Activated naive CD8-positive, alpha-beta T cell treated with anti-CD3 and anti-CD28 coated beads for 36 hours (primary cell): ENCODE measurements at places on chromosomes 16 and 17. TPM values are rescaled to one million over a fixed set of nuclear protein-coding genes. Genes with fewer than 3 reads are reported as not detected.

C16orf96 gene
- total RNA-seq: 0.08 TPM

GPR179 gene
- 0.34 TPM for total RNA-seq

DPEP2NB gene
- not detected for total RNA-seq

ALOX12 gene
- total RNA-seq: not detected

PTX4 gene
- total RNA-seq: not detected

DYNLRB2 gene
- total RNA-seq: not detected

C16orf87 gene
- total RNA-seq: 17.9 TPM

TBC1D28 gene
- not detected for total RNA-seq

SULT1A2 gene
- 0.68 TPM for total RNA-seq

DOC2B gene
- total RNA-seq: 0.08 TPM

DHRS13 gene
- 31.8 TPM for total RNA-seq

CDRT15L2 gene
- not detected for total RNA-seq

HBA2 gene
- not detected for total RNA-seq

CIBAR2 gene
- total RNA-seq: not detected

IGF2BP1 gene
- total RNA-seq: 1.3 TPM

TBX2 gene
- not detected for total RNA-seq

TMEM88 gene
- 4.2 TPM for total RNA-seq

DUSP3 gene
- 22.3 TPM for total RNA-seq

PRAC1 gene
- not detected for total RNA-seq

KRT31 gene
- total RNA-seq: not detected

LRRC36 gene
- 0.82 TPM for total RNA-seq

MRPL45 gene
- total RNA-seq: 70.8 TPM

C16orf54 gene
- total RNA-seq: 19.1 TPM

ASPA gene
- not detected for total RNA-seq

HOXB8 gene
- not detected for total RNA-seq

TBC1D16 gene
- total RNA-seq: 9.0 TPM

TAF1C gene
- 53.8 TPM for total RNA-seq

KRTAP3-2 gene
- not detected for total RNA-seq

TAT gene
- total RNA-seq: not detected

NLRC3 gene
- 12.5 TPM for total RNA-seq

LLGL2 gene
- 4.8 TPM for total RNA-seq

GPRC5B gene
- 0.14 TPM for total RNA-seq

TMC8 gene
- total RNA-seq: 133 TPM

FAM234A gene
- total RNA-seq: 20.9 TPM

CDRT4 gene
- total RNA-seq: 1.9 TPM

KRT222 gene
- 0.22 TPM for total RNA-seq

HIC1 gene
- total RNA-seq: 36.7 TPM

DHX40 gene
- total RNA-seq: 24.0 TPM

ZNF19 gene
- total RNA-seq: 3.6 TPM

CRHR1 gene
- not detected for total RNA-seq
